ENCODE measurements at places on chromosomes 16 and 17.

GRCh38 chr17:82787081-82787848 lies 35.4 kb downstream of the TBCD start:
- no peak for DNase-seq

GRCh38 chr17:17722081-17722905 lies 41.0 kb downstream of the RAI1 start:
- no peak for DNase-seq

- no peak for DNase-seq
Measured at GRCh38 chr16:19748389-19749168, 30.5 kb downstream of the IQCK start.

- DNase-seq = no peak
Measured at GRCh38 chr16:49495596-49496355, 122.2 kb downstream of the C16orf78 start.

GRCh38 chr16:72210555-72210954 lies 38.6 kb upstream of the PMFBP1 start:
- DNase-seq = no peak

DNA sequence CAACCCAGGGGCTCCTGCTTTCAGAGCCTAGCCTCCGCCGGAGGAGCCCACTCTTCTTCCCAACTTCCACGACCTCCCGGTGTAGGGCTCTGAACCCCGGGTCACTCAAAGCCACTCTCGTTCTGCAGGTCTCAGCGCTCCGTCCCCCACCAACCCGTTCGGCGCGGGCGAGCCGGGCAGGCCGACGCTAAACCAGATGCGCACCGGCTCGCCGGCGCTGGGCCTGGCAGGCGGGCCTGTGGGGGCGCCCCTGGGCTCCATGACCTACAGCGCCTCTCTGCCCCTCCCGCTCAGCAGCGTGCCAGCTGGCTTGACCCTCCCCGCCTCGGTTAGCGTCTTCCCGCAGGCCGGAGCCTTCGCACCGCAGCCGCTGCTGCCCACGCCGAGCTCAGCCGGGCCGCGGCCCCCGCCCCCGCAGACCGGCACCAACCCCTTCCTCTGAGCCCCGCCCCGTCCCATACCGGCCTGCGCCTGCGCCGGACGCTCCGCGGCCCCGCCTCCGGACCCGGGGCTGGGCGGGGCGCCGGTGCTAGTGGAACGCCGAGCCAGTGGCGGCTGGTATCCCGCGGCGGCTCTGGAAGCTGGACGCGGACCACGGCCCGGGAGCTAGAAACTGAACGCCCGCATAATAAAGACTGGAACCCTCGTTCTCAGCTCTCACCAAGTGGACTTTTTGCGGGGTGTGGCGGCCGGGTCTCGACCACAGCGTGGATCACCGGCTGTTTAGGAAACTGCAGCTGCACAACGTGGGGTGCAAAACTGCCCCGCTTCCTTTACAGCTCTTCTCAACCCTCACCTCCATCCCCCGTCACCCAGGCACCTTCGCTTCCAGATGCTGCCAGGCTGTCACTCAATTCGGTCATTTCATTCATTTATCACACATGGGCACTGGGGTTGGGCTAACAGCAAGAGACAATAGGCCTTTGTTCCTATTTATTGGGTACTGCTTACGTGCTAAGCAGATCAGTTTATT lies 5.0 kb upstream of the SPATA20 start:
- DNase-seq = peak; percentile 87

DNA sequence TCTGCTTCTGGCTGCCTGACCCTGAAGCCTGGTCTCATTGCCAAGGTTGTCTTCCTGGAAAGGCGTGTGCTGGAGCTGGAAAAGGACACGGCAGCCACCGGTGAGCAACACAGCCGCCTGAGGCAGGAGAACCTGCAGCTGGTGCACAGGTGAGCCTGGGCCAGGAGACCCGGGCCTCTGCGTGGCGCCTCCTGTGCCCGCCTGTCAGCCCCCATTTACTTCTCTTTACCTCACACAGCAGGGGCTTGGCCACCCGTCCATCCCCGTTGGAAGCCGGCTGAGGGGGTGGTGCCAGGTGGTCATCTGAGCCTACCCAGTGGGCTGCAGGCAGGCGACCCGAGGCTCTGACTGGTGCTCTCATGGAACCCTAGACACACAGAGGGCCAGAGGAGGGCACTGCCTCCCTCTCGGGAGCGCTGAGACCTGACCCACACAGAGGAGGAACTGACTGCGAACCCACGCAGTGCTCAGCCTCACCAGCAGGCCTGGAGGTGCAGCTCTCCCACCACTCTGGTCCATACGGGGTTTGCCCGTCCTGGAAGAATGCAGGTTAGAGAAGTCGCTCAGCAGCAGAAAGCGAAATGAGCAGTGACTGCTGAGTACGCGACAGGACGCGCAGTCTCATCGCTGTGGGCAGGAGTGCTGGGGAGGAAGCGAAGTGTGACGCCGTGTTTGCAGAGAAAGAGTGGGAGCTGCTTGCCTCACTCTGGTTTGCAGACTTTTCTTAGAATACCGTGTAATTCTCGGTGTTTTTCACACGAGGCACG lies 21.9 kb upstream of the CAPN15 start:
- DNase-seq = no peak

DNA sequence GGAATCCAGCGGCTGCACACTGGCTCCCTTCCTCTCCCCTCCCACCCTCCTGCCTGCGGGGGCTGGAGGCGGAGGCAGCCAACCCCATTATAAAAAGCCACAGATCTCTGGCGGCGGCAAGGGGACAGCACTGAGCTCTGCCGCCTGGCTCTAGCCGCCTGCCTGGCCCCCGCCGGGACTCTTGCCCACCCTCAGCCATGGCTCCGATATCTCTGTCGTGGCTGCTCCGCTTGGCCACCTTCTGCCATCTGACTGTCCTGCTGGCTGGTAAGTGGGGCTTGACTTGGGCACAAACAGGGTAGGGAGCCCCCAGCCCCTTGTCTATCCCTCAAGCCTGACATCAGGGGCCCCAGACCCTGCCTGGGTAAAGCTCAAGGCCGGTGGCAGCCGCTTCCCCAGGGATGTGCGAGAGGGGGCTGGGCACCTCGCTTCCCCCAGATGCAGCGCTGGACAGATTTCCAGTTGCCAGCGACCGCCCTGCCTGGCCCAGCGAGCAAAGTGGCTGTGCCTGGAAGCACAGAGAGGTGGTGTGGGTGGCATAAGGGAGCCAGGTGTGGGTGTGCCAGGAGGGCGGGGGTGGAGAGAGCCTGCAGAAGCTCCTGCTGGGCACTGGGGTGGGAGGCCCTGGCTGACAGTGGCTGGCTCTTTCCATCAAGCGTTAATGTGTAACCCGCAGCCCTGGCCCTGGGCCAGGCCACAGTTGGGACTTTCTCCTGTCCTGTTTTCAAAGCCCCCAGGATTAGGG lies at the start of gene CX3CL1:
Gene CX3CL1, plus strand, starts transcription at position 119 of the 745 bp plus-strand sequence. Its CDS starts 79 bp downstream, at position 198.
- no peak for DNase-seq

GRCh38 chr17:38430316-38430715 lies 2.1 kb downstream of the ARHGAP23 start:
- DNase-seq = no peak

DNA sequence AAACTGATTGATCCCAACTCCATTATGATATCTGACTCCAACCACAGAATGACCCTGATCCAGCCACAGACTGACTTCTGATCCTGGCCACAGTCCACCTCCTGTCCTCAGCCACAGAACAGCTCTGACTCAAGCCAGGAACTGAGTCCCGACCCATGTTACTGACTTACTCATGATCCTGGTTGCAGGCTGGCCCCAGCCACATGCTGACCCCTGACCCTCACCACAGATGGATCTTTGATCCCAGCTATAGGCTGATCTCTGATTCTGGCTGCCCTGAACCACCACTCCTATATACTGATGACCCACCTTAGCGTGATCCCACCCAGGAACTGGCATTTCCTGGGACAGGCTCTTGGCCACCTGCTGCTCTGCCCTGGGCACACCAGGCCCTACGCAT lies 32.2 kb upstream of the IL21R start:
- DNase-seq = no peak

GRCh38 chr17:29005936-29006511 lies at the start of gene SEZ6:
TSS of gene SEZ6 (minus strand) at chr17:29006033. CDS start at chr17:29005869, 164 bp downstream.
- DNase-seq = peak; percentile 84

GRCh38 chr17:2959371-2960130 lies 103.9 kb downstream of the OR1D5 start:
- DNase-seq = no peak

- DNase-seq = no peak
Measured at GRCh38 chr16:85046472-85046916, 18.9 kb downstream of the KIAA0513 start.

DNA sequence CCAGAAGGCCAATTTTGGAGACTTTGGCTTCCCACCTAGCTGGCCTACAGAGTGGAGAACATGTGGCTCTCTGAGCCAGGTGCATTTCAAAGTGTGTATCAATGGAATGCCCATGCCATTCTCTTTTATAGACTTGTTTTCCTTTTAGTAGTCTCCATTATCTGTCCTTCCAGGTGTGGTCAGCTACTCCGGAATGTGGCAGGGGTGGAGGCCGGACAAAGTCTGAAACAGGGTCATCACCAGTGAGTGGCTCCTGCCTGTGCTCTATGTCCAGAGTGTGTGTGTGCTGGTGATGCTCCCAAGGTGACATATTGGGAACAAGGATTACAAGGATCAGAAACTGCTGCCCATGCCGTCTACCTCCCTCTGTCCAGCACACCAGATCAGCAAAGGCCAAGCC lies 3.8 kb upstream of the TMEM220 start:
- no peak for DNase-seq

DNA sequence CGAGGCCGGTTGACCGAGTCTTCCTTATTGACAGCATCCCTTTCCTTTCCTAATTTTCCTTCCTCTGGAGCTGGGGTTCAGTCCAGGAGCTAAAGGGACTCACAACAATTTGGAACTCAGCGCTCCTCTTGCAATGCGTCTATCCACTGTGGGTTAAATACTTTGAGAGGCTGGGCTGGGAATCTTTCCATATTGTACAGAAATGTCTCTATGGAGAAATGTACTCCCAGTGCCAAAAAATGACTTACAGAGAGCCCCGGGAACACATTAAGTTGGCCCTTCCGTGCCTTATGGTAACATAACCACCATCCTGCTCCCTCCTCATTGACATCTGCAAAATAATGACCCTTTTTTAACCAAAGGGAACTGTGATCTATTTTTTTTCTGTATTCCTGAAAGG lies 192.8 kb downstream of the FTO start:
- no peak for DNase-seq

- no peak for DNase-seq
Measured at GRCh38 chr16:50519602-50520001, 28.6 kb upstream of the NKD1 start.

GRCh38 chr16:22194707-22195444 lies 11.2 kb upstream of the EEF2K start:
- DNase-seq = no peak

DNA sequence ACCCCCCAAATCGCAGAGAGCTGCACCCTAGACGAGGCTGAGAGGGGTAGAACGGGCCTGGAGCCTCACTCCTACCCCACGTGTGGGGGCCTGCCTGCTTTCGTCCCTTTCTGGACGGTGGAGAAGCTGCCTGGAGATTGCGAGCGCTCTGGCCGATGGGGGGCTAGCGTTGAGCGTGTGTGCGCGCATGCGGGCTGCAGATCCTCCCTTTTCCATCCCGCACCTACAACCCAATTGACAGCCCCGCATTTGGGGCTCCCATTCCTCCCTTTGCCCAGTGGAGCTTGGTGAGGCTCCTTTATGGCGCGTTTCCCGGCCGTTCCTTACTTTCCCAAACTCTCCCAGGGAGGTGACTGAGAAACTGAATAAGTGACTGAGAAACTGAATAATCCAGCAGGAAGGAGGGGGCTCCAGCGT lies 907 bp upstream of the ESRP2 start:
- DNase-seq = peak; percentile 58

- DNase-seq = peak; percentile 92
Measured at GRCh38 chr16:22297871-22298733, 893 bp downstream of the POLR3E start.

- DNase-seq = no peak
Measured at GRCh38 chr17:36923814-36924221, 13.5 kb upstream of the LHX1 start.

DNA sequence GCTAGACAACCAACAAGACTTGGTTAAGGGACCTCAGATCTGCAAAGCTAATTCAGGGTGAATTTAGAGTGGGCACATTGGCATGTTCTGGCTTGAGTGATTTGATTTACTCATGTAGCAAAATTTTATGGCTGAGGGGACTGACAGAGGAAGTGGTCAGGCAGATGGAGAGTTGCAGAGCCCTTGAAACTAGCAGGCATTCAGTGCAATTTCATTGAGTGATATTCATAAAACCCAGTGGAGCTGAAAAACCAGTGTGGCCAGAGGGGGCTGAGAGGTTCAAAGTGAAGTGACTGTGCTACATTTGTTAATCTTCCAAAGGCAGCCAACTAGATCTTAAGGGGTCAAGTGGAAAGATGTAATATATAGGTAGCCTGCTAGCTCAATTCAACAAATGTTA lies 2.2 kb upstream of the TMEM94 start:
- peak; percentile 44 for DNase-seq

- DNase-seq = no peak
Measured at GRCh38 chr16:11278681-11279628, 2.2 kb downstream of the PRM1 start.

DNA sequence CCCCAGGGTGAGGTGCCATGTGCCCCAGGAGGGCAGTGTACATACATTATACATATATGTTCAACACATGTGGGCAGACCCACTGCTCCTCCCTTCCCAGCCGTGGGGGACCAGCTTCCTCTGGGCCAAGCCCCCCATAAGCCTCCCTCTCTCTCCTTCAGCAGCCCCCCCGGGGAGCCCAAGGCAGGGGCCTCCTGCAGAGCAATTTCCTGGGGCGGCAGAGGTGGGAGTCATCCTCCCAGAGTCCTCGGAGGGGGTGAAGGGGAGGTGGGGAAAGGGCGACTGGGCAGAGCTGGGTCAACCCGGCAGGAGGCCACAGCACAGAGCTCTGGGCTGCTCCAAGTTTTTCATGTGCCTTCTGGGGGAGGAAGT lies 235.1 kb downstream of the ZNF423 start:
- DNase-seq = no peak

DNA sequence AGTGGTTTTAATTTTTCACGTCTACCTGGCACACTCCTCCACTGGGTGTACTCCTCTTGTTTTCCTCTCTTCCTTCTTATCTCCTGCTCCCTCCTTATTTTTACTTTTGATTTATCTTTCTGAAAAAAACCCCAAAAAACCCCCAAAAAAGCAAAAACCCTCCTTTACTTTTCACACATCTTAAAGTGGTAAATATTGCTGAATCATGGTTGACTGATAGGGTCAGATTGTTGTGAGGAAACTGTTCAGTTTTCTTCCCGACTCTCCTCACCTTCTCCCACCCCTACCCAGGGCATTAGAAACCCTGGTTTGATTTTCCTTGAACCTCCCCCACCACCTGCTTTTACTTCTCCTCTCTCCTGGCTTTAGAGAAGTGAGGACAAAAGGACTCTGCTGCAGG lies 25.4 kb downstream of the ARHGAP44 start:
- DNase-seq = no peak
